ENCODE measurements at places on chromosomes 12 and 14. TPM values are rescaled to one million over a fixed set of nuclear protein-coding genes. Genes with fewer than 3 reads are reported as not detected.
A peak's percentile ranks its signal among the peaks of the same experiment; 100 is the strongest.

- no peak for DNase-seq
These were observed 313.2 kb upstream of the DIO3 start for GRCh38 chr14:101247842-101248725.

- DNase-seq = no peak
These were observed 31.7 kb downstream of the LRTM2 start for GRCh38 chr12:1852076-1852475.

- no peak for DNase-seq
These were observed 159.1 kb downstream of the RPS29 start for GRCh38 chr14:49427117-49427516.

- no peak for DNase-seq
These were observed 577.8 kb downstream of the RPS29 start for GRCh38 chr14:49008363-49008762.

- DNase-seq = no peak
These were observed 50.1 kb downstream of the TMEM132C start for GRCh38 chr12:128316973-128317526.

- no peak for DNase-seq
These were observed 380.4 kb upstream of the CCDC196 start for GRCh38 chr14:66105815-66106214.

- no peak for DNase-seq
These were observed 76.8 kb downstream of the PDE6H start for GRCh38 chr12:15049461-15050153.

GRCh38 chr14:58637391-58638230 is at the start of gene DACT1:
Gene DACT1, plus strand, starts transcription at chr14:58637962. Its CDS starts 241 bp downstream, at chr14:58638203.
- DNase-seq = peak; percentile 76

GRCh38 chr12:6226002-6226678 is 25.9 kb downstream of the CD9 start:
- no peak for DNase-seq

- DNase-seq = peak; percentile 47
These were observed 1004.4 kb downstream of the AACS start for GRCh38 chr12:126069549-126070165.

DNA sequence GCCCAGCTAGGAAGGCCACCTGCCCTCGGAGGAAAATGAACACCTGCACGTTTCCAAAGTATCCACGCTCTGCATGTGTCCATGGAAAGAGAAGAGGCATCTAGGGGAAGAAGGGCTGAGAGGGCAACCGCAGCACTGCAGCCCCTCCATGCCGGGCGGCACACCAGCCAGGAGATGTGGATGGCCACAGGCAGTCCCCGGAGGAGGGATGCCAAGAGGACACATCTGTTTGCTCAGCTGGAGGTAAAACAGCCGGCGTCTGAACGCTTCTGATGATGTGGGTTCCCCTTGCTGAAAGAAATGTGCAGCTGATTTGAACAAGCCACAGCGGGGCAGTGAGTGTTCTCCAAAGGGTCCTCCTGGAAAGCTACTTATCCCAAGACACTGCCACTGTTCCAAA is 34.0 kb downstream of the CHGA start:
- DNase-seq = no peak

DNA sequence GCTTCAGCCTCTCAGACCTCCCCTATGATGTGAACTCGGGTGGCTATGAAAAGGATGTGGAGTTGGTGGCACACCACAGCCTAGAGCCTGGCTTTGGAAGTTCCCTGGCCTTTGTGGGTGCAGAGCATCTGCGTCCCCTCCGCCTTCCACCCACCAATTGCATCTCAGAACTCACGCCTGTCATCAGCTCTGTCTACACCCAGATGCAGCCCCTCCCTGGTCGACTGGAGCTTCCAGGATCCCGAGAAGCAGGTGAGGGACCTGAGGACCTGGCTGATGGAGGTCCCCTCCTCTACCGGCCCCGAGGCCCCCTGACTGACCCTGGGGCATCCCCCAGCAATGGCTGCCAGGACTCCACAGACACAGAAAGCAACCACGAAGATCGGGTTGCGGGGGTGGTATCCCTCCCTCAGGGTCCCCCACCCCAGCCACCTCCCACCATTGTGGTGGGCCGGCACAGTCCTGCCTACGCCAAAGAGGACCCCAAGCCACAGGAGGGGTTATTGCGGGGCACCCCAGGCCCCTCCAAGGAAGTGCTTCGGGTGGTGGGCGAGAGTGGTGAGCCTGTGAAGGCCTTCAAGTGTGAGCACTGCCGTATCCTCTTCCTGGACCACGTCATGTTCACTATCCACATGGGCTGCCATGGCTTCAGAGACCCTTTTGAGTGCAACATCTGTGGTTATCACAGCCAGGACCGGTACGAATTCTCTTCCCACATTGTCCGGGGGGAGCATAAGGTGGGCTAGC is 7.0 kb upstream of the RPS26 start:
- no peak for DNase-seq

The KRT86 gene
- total RNA-seq = 0.18 TPM

The COPS7A gene
- 41.2 TPM for total RNA-seq

The FBXO21 gene
- total RNA-seq = 60.3 TPM

The VAMP1 gene
- total RNA-seq = 12.8 TPM

The TEX52 gene
- not detected for total RNA-seq
